ENCODE measurements at places on chromosomes 12 and 14.

DNA sequence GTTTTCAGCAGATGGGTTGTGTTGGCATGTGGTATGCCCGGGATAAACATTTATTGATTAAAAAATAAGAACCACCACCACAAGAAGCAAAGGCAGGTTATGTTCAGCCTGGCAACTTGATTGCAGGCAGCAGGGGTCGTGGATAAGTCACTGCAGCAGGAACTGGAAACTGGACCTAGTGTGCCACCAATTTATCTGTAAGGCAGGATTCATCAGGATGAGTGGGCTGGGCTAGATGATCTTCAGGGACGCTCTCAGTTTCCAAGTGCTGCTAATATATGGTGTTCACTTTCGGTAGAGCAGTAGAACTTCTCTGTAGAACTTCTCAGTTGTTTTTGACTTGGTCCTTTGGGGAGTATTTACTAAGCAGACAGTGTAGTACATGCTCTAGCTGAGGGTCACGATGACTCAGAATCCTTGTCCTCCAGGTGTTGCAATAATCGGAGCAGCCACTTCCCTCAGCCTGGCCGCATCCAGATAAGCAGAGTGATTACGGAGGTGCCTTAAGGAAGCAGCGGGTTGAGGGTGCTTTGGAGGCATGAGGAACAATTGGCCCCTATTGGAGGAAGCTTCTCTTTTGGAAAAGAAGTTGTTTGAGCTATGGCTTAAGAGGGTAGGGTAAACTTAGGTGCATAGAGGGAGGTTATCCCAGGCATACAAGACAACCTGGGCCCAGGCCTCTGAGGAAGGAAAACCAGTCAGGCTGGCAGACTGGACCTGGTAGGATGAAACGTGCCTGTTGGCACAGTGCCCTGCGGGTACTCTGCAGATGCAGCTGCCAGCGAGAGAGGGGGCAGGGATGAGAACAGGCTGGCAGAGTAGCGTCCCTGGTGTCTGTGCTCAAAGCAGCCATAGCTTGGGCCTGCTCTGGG lies 104.0 kb downstream of the GPR135 start:
- no peak for DNase-seq

GRCh38 chr14:104306450-104307040 lies 168.2 kb downstream of the KIF26A start:
- DNase-seq: no peak

- no peak for DNase-seq
These were observed 33.6 kb downstream of the OR10P1 start for GRCh38 chr12:55670276-55670675.

GRCh38 chr12:38157274-38157932 lies 159.2 kb upstream of the ALG10B start:
- DNase-seq: no peak

DNA sequence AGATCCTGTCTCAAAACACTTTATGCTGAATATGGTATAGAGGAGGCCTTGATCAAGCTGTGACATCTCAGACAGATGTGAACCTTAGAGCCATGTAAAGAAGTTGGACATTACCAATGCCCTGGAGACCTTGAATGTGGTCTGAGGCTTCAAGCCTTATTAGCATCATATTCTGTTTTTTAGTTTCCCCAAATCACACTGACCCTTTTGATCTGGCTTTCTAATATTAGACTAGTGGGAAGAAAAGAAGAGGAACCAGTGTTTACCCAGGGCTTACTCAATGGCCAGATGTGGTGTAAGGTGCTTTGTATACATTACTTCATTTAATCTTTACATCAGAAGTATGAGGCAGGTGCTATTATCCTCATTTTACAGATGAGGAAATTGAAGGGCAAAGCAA lies 10.6 kb upstream of the TBPL2 start:
- no peak for DNase-seq

Measured in nephron progenitor cell (in vitro differentiated cells).